ENCODE measurements at places on chromosomes 1 and 21. TPM values are rescaled to one million over a fixed set of nuclear protein-coding genes. Genes with fewer than 3 reads are reported as not detected.

DNA sequence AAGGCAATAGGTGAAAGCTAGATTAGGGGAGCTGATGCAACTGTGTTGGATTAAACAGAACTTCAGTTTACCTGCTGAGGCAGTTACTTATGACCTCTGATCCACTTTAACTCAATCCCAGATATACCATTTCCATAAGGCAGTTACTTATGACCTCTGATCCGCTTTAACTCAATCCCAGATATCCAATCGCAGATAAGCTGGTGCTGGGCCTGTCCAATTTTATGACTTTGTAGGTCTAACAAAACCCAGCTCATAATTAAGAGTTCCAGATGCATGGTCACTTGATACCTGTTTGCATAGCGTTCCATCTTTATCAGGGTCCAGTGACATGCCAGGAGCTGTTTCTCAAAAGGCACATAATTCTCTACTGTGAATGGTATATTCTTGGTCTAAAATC, 396.0 kb downstream of the AGBL4 start:
- no peaks in the 10 kb centered on the region for H3K4me1 ChIP-seq
- H3K36me3 ChIP-seq: no peaks in the 10 kb centered on the region
- H3K27ac ChIP-seq: no peak overlapping the region
- H3K4me3 ChIP-seq: no peak overlapping the region
- no peaks in the 10 kb centered on the region for H3K27me3 ChIP-seq
- no peak for DNase-seq

GRCh38 chr1:225825078-225825477, 15.2 kb downstream of the EPHX1 start:
- H3K4me1 ChIP-seq: no peaks in the 10 kb centered on the region
- no peaks in the 10 kb centered on the region for H3K27me3 ChIP-seq
- H3K27ac ChIP-seq: no peak overlapping the region

DNA sequence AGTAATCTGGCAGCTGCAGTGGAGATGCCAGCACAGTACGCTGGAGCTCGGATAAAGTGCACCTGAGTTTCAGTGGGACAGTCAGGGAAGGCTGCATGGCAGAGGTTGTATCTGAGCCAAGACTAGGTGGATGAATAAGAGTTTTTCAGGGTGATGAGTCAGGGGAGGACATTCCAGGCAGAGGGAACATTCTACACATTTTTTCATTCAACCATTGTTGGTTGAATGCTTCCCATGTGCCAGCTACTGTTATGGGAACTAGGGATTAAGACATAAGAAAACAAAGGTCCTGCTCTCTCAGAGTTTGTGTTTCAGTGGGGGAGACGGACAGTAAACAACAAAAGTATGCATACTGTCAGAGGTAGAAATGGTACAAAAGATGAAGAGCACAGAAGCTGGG, 5.2 kb downstream of the LEPR start:
- no peak overlapping the region for H3K4me3 ChIP-seq
- no peak for DNase-seq
- H3K36me3 ChIP-seq: peaks cover 14% of the 10 kb centered on the region
- no peaks in the 10 kb centered on the region for H3K27me3 ChIP-seq
- H3K4me1 ChIP-seq: peaks cover 5% of the 10 kb centered on the region

DNA sequence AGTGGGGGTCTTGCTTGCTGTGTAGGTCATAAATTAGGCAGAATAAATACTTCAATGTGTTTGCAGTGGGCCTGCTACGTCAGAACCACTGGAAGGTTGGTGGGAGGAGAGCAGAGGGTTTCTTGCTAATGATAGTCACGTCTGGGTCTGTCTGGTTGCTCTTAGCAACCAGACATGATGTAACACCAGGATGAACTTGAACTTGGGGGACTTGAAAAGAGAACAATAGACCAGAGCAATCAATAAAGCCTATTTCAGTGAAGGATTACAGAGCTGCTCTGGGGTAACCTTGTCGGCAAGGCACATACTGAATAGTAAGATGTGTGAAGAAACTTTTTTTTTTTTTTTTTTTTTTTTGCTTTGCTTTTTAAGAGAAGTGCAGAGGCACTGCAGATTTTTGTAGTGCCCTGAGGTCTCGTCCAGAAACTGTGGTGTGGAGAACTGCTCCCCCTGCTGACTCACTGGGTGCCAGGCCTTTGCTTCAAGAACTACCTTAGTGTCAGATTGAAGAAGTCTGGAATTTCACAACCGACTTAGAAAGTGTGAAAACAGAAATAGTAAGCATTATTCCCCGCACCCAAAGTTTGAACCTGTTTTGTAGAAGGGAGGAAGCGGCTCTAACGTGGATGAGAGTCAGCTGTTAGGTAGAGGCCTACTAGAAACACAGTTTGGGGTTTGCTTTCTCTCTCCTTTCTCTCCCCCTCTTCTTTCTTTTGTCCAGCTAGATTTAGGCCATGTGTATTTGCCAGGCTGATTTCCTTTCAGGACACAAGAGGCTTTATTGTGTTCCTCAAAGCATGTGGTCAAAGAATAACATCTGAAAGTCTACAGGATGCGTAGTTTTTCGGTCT, 271.6 kb downstream of the TM2D1 start:
- peak overlapping the region; percentile 67 for H3K4me3 ChIP-seq
- peak; percentile 72 for DNase-seq
- peaks cover 10% of the 10 kb centered on the region for H3K4me1 ChIP-seq
- peaks cover 1% of the 10 kb centered on the region for H3K36me3 ChIP-seq

DNA sequence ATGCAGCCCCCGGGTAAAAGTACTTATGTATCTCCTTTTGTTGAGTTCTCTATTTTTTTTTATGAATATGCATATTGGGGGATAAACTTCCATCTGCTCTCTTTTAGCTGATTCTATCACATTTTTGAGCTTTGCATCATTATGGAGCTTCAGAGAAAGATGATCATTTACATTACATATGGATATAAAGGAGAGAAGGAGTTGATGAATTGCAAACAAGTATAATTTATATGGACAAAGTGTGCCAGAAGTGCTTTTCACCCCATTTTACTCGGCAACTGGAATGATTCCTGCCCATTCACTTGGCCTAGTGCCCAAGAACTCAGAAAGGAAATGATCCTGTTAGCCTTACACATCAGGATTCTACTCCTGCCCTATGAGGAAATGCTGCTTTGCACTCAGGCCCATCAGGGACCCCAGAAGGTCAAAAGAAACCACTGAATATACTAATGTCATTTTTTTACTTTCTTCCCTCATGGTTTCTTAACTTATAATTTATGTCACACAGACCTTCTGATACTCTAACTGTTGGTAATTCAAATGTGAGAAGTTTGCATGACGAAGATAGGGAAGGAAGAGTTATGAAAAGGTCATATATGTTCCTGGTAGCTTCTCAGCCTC, 65.6 kb downstream of the SAMSN1 start:
- peak overlapping the region; percentile 64 for H3K27ac ChIP-seq
- DNase-seq: no peak
- peaks cover 61% of the 10 kb centered on the region for H3K4me1 ChIP-seq
- H3K4me3 ChIP-seq: no peak overlapping the region

DNA sequence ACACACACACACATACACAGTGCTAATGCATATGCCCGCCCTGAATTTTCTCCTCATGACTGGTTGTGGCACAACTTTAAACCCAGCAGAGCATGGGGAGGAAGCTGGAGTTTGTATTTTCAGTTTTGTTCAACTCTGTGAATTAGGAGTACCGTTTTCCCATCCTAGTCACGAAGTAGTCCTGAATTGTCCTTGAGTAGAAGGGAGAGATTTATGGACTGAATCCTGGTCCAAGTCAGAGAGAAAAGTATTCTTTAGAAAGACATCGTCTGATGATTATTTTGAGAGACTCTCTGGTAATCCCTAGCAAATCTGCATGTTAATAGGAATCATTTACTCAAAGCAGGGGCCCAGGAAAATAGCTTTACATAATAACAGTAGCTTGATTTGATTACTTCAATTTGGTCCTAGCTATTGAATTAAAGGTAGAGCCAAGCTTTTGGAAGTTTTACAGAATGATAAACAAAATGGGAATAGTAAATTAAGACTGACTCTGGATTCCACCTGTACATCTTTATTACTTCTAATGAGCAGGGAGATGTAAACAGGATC, 60.5 kb upstream of the OLIG2 start:
- H3K27ac ChIP-seq: no peak overlapping the region
- peaks cover 12% of the 10 kb centered on the region for H3K27me3 ChIP-seq
- no peak for DNase-seq

GRCh38 chr1:110559157-110559556, 40.2 kb upstream of the KCNA10 start:
- no peak overlapping the region for H3K4me3 ChIP-seq
- H3K27ac ChIP-seq: no peak overlapping the region
- H3K27me3 ChIP-seq: peaks cover 40% of the 10 kb centered on the region

DNA sequence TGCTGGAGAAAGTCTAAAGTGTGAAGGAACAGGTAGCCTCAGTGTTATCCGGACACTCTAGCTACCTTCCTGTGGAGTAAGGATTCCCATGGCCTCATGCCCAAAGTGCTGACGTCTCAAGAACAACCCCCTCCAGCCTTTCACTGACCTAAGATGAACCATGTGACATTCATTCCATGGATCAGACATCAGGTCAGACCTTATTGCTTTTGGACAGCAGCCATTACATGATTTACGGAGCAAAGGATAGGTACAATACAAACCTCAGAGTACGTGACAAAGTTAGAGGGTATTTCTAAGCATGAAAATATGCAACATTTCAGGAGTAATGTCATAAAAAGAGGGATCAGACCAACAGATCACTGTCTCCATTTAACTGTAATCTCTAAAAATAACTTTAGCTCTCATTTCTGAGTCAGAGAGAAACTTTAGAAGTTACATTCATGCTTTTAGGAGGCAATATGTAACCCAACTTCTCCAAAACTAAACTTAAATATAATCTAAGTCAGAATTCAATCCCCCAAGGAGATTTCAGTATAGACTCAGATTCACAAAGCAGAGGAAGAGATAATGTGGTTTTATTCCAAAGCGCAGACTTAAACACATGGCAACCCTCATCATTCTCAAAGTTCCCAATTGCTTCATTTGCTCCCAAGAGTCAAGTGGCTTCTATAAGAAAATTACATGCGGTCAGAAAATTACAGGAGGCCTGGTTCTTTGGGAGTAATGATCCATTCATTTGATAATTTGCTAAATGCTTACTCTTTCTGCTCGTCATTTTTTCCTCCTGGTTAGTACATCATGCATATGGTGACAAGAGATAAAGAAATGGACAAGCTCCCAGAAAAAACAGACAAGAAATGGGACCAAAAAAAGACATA, 280.4 kb downstream of the SETD4 start:
- no peak overlapping the region for H3K27ac ChIP-seq
- DNase-seq: no peak
- H3K4me3 ChIP-seq: no peak overlapping the region
- no peaks in the 10 kb centered on the region for H3K36me3 ChIP-seq

- no peak for DNase-seq
- H3K27me3 ChIP-seq: no peaks in the 10 kb centered on the region
- H3K4me3 ChIP-seq: peak overlapping the region; percentile 86
- peaks cover 54% of the 10 kb centered on the region for H3K4me1 ChIP-seq
- H3K27ac ChIP-seq: no peak overlapping the region
Observed at GRCh38 chr1:19313636-19313959, 1.5 kb downstream of the SLC66A1 start.

The RNU1-3 gene
- 1,100 TPM for total RNA-seq

The CRNN gene
- not detected for total RNA-seq

The CRABP2 gene
- total RNA-seq: 2.5 TPM
